ENCODE measurements at places on chromosomes 1 and 21.

GRCh38 chr1:231594123-231594522 is 32.5 kb upstream of the DISC1 start:
- no peak for DNase-seq

- DNase-seq: no peak
These were observed 76.4 kb downstream of the ADGRL2 start for GRCh38 chr1:81876901-81877733.

DNA sequence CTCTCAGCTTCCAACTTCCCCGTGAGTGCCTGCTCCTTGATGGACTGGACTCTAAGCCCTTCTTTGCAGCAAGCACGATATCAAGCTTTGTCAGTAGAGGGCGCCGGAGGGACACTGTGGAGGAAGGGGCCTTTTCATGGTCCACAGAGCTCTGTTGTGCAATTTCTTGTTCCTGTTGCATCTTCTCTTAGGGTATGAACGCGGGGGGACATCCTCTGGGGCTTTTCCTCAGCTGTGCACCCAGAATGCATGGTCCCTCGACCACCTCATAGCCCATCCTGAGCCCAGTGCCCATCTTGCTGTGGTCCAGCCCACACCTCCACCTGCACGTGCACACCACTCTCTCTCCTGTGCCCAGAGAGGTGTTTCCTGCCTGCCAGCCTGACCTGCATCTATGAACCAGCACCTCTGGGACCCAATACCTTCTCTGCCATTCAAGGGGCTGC is 556.8 kb downstream of the PTPRU start:
- DNase-seq: peak; percentile 47

- DNase-seq: no peak
These were observed 12.4 kb downstream of the VANGL1 start for GRCh38 chr1:115654125-115654524.

- no peak for DNase-seq
These were observed 6.5 kb downstream of the INSRR start for GRCh38 chr1:156852418-156852874.

DNA sequence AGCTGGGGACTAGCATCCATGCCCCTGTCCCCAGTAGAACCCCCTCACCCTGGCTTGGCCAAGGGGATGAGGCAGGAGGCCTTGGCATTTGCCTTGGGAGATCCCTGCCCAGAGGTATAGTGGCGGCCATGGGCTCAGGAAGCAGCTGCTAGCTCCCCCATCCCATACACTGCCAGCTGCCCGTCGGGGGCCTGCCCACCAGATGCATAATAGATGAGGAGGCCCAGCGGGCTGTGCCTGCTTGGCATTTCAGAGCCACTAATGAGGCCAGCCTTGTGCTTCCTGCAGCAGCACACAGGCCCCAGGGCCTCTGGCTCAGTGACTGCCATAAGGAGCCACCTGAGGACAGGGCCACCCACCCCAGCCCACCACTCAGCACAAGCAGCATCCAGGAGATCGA is 23.6 kb downstream of the RAP1GAP start:
- DNase-seq: no peak

Measured in activated naive CD4-positive, alpha-beta T cell treated with Interleukin-2 at 50 U/mL for 16 hours (primary cell).